NCI-H446 treated with DMSO at 0.1 percent for 48 hours (cell line): ENCODE measurements at places on chromosomes 2 and 18.

- DNase-seq = no peak
Observed at GRCh38 chr2:202124286-202124685, 51.2 kb downstream of the KIAA2012 start.

DNA sequence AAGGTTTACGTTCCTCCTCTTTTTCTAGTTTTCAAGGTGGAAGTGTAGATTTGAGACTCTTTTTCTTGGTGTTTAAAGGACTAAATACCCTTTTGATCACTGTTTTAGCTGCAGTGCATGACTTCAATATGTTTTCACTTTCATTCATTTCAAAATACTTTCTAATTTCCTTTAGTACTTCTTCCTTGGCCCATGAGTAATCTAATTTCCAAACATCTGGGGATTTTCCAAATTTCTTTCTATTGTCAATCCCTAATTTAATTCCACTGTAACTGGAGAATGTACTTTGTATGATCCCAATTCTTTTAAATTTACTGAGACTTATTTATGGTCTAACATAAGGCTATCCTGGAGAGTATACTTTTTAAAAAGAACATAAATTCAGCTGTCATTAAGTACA is 3.8 kb upstream of the RHBDD1 start:
- DNase-seq = no peak

DNA sequence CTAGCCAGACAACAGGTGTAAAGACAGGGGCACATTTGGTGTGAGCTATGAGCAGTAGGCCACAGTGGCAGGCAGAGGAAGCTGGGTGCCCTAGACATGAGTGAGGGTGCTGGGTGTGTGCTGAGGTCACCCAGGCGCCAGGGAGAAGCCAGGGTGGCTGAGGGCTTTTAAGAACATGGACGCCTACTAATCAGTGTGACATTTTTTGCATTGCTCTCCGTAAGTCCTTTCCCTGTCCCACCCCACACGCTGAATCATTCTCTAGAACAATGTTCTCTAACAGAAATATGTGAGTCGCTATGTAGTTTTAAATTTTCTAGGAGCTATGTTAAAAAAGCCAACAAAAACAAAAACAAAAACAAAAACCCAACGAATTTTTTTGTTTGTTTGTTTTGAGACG is 204.5 kb upstream of the REV1 start:
- no peak for DNase-seq

- no peak for DNase-seq
Observed at GRCh38 chr2:174764280-174765255, at the start of gene CHRNA1. Gene CHRNA1, minus strand, starts transcription at chr2:174764472. Its CDS starts 78 bp downstream, at chr2:174764394.

DNA sequence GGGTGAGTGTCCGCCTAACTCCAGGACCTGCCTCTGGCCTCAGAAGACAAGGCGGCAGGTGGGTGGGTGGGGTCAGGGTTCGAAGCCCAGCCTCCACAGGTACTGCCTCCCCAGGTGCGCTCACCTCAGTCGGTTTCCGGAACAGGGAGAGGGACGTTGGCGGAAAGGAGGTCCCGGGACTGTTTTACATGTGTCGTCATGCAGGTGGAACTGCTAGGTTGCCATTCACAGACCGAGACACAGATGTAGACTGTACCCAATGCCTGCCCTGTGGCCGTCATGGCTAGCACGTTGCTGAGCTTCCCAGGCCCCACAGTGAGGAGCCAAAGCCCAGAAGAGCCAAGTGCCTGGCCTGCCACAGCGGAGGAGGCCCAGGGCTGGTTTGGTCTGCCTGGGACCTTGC is 284.0 kb upstream of the HS6ST1 start:
- no peak for DNase-seq

DNA sequence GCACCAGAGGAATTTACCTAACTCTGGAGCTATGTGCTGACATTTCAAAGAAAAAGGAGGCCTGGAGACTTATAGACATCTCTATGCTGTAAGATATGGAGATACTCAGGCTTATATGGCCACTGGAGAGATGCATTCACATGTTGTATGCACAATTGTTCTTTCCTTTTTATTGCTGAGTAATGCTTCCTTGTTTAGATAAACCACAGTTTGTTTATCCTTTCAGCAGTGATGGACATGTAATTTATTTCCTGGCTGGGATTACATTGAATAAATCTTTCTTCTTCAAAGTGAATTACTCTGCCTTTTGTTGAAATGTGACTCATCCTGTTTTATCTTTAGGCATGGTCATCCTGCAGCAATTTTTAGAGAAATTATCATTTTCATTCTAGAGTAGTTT is 716.7 kb upstream of the GCFC2 start:
- no peak for DNase-seq

- DNase-seq = no peak
Observed at GRCh38 chr2:55164534-55165480, 67.3 kb downstream of the CLHC1 start.

- no peak for DNase-seq
Observed at GRCh38 chr2:230269715-230270114, 44.2 kb downstream of the SP140 start.

DNA sequence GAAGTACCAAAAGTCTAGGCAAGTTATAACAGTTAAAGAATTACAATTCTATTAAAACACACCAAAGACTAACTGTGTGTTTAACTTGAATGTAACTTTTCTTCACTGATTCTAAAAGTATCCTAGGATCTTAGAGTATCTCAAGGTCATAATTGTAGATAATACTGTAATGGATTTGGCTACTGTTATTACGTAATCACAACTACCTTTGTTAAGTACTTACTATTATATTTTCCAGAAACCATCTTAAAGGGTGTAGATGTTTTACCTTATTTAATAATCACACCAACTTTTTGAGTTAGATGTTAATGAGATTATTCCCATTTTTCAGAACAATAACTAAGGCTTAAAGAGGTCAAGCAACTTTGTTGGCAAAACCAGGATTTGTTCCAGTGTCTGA is 161.3 kb upstream of the REG3A start:
- DNase-seq = no peak

DNA sequence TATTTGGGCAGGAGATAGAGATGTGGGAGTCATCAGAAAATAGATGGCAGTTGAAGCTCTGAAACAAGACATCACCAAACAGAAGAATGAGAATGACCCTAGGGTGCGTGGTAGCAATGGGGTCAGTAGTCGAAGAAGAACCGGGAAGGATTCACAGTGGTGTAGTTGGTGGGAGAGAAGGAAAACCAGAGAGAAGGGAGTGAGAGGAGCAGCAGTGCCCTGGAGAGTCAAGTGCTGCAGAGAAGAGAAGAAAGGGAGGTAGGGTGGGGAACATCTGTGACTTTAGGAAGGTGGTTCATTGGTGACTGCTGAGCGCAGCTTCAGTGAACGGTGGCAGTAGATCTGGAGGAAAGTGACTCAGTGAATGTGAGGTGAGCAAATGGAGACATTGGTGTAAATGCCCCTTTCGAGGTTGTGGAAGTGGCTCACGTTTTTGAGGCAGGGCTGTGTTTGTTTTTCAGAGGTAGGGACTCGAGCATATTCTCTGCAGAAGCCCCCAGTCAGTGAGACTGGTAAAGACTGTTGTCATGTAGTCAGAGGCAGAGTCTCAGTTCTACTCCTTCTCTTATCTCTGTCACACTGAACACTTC is 36.4 kb downstream of the CDC42EP3 start:
- no peak for DNase-seq

DNA sequence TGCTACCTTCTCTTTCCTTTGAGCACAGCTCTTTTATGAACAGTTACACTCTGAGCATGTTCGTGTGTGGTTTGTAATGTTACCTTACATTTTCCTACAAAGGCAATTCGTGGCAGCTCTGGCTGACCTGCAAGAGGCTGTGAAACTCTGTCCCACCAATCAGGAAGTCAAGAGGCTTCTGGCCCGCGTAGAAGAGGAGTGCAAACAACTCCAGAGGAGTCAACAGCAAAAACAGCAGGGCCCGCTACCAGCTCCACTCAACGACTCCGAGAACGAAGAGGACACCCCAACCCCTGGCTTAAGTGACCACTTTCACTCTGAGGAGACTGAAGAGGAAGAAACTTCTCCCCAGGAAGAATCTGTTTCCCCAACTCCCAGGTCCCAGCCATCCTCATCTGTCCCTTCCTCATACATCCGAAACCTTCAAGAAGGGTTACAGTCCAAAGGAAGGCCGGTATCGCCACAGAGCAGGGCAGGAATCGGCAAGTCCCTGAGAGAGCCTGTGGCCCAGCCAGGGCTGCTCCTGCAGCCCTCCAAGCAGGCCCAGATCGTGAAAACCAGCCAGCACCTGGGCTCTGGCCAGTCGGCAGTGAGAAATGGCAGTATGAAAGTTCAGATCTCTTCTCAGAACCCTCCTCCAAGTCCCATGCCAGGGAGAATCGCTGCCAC is 56.9 kb downstream of the WDSUB1 start:
- DNase-seq = no peak
